ENCODE measurements at places on chromosomes 6 and 20. TPM values are rescaled to one million over a fixed set of nuclear protein-coding genes. Genes with fewer than 3 reads are reported as not detected.

DNA sequence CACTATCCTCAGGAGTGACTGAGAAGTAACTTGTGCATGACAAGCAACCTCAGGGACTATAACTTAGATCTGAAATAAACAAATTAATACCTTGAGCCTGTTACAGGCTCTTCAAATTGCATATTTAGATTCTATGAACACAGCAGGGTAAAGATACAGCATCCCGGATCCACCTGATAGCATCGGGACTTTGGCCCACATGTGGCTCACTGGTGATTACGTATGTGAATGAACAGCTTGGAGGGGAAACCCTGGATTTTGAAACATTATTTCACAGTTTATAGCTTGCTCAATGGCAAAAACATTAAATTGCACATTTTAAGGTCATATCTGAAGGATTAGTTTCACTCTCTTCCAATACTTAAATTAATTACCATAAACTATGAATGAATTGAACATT is 133.2 kb downstream of the KHDRBS2 start:
- DNase-seq = no peak

- DNase-seq = no peak
Observed at GRCh38 chr20:24913076-24913628, 35.9 kb upstream of the CST7 start.

- no peak for DNase-seq
Observed at GRCh38 chr6:33820784-33821520, 17.1 kb upstream of the MLN start.

GRCh38 chr6:130229645-130230044 is 6.9 kb upstream of the SAMD3 start:
- DNase-seq = no peak

Gene NOX3
- total RNA-seq = not detected
